ENCODE measurements at places on chromosomes 13 and 19.
A peak's percentile ranks its signal among the peaks of the same experiment; 100 is the strongest.

DNA sequence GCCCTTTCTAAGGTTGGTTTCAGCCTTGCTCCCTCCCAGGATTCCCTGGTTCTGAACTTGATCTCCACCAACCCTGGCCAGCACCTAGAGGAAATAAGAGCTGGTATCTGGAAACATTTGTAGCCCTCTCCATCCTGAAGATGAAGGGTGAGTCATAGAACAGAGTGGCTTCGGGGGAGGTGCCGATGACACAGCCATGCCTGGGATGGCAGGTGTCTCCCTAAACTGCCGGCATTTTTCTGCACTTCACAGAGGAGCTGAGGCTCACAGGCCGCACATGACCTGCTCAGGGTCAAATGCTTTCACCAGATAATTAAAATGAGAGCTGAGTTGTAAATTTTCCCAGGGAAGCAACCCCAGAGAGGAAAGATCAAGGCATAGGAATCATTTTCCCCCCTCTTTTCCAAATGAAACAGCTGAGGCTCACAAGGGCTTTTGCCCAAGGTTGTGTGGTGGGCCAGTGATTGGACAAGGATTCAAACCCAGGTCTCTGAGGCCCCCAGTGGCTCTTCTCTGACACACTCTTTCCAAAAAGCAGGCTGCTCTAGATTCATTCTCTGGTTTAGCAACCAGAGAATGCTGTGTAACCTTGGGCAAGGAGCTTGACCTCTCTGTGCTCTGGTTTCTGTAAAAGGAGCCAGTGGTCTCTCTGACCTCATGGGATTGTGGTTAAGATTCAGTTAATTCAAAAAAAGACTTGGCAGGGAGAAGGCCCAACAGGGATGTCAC, 1.2 kb upstream of the SLC25A42 start:
- no peak for DNase-seq

DNA sequence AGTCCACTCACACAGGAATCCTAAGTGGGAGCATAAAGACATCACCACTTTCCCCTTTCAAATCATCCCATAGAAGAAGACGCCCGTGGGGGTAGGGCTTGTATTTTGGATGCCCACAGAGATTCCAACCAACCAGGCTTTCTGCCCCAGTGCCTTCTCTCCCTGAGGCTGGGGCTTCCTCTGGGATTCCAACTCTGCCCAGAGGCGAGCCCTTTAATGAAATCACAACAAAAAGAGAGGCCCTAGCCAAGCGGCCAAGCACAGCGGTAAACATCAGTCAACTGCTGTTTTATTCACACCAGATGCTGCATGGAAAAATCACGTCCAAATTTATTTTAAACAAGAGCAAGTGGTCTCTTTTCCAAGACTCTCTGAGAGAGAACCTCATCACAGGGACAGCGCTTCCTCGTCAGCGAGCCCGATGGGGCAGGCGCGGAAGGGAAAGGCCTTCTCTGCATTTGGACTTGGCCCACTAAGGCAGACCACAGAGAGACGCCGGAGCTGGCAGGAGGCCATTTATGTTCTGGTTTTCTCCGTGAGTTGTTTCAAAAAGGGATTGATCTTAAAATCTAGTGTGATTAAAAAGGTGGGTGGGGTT, 31.5 kb downstream of the ADPRHL1 start:
- no peak for DNase-seq

DNA sequence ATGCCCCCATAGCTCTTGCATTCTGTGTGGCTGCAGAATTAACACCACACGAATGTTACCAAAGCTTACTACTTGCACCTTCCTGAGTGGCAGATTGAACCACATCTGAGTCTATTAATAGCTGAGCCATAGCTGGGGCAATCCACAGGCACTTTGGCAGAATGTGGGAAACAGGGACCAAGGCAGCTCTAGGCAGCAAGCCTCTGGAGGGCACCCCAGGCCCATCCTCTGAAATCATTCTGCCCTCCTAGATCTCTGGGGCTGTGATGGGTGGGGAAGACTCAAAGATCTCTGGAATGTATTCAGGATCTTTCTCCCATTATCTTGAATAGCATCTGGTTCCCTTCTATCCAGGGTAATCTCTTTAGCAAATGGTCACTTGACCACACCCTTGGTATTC, 139.3 kb downstream of the TNFRSF19 start:
- no peak for DNase-seq

DNA sequence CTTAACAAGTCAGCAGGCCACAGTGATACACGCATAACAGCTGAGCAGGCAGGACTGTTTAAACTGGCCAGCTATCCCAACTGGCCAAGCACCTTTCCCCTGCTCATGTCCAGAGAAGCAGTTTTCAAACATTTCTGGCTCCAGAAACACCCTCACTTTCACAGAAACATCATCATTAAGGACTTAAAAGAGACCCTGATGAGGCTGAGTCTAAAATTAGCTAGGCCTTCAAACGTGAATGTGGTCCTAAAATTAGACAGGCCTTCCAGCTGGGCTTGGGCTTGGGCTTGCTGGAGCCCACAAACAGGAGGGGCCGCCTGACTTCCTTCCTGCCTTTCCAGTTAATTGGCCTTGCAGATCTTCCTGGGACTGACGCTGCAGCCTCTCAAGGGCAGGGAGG, 334.2 kb downstream of the DNAJC15 start:
- no peak for DNase-seq

- DNase-seq, result no peak
These were observed 34.0 kb downstream of the ARHGEF18 start for GRCh38 chr19:7382694-7383093.

GRCh38 chr19:47002853-47003610, 16.6 kb upstream of the NPAS1 start:
- DNase-seq, result no peak

DNA sequence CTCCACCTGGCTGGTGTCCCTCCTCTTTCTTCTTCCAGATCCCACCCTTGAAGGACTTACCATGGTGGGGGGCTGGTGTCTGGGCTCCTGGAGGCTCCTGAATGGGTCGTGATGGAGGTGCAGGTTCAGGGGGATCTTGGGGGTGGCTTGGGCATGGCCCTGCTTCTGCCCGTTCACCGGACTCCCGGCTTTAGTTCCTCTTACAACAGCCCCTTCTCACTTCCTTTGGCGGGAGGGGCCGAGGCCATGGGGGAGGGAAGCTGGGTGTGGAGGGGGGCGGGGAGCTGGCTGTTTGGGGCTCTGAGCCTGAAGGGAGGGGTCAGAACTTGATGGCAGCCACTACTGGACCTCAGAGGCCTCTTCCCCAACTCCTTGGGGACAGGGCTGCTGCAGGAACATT, at the start of gene MYO1F:
MYO1F (minus strand) TSS at position 196 of the 400 bp plus-strand sequence; CDS start at position 63, 133 bp downstream.
- no peak for DNase-seq

- no peak for DNase-seq
These were observed 84.7 kb upstream of the GPR183 start for GRCh38 chr13:99391781-99392469.

DNA sequence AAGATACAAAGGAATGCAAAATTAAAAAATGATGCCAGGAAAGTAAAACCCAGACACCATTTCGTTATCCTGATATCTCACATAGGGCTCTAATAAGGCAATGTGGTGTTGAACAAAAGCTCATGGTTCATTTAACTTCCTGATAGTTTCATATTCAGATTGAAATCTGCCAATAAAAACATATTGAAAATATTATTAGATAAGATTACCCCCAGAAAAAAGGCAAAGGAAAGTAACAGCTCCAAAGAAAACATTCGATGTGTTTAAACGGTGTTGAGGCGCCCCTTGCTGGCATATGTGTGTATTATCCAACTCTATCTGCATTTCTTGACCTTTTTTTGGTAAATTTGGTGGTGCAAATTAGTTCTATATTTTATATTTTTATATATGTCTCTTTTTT, 75.9 kb downstream of the ESD start:
- no peak for DNase-seq

GRCh38 chr19:50838239-50838638, 4.9 kb upstream of the KLK15 start:
- no peak for DNase-seq

DNA sequence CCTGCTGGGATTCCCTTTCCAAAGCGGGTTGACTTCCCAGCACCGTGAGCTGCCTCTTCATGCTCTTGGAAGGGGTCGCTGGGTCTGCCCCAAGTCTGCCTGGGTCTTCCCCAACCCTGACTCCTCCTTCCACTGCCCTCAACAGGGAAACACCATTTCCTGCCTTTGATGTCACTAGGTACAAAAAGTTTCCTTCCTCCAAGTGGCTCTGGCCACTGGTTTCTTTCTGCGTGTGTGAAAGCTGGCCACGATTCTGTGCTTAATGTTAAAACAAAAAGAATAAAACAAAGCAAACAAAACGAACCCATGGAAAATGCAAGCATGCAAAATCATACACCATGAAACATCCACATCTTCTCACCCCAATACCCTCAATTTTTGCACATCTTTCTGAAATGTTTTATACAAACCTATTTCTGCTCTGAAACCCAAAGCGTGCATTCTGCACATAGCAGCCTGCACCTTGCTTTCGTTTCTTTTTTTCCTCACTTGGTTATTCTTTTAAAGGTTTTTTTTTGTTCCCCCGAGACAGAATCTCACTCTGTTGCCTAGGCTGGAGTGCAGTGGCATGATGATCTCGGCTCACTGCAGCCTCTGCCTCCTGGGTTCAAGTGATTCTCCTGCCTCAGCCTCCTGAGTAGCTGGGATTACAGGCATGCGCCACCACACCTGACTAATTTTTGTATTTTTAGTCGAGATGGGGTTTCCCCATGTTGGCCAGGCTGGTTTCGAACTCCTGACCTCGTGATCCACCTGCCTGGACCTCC, 12.5 kb upstream of the TNFSF9 start:
- DNase-seq, result no peak

GRCh38 chr13:88926890-88927502, 1255.8 kb downstream of the SLITRK5 start:
- no peak for DNase-seq

DNA sequence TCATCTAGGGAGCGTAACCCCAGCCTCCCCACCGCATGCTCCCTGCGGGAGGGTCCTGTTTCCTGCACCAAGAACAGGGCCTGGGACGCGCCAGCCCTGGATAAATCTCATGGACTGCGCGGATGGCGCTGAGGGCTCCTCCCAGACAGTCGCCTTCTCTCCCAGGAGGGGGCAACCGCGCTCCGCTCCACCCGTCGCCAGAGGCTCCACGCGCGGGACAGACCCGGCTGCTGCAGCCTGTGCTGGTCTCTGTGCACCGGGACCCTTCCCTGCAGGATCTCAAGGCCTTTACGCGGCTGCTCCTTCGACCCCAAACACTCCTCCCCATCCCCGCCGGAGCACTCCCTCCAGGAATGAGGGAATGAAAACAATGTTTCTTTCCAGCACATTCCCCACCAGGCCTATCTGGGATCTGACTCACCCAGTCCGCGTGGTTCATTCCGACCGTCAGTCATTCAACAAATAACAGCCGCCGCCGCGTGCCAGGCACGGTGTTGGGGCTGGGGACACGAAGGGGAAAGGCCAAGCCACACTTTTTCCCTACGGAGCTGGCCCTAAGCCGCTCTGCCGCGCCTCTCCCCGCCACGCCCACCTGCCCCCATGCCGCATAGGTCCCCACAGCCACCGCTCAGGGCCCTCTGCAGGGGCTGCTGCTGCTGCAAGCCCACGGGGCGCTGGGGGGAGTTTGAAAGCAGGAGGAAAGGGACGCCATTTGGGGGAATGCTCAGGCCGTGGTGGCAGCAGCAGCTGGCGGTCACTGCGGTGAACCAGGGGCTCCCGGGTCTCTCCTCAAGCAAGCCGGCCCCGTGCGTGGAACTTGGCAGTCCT, 6.0 kb downstream of the PNMA8B start:
- DNase-seq, result no peak

DNA sequence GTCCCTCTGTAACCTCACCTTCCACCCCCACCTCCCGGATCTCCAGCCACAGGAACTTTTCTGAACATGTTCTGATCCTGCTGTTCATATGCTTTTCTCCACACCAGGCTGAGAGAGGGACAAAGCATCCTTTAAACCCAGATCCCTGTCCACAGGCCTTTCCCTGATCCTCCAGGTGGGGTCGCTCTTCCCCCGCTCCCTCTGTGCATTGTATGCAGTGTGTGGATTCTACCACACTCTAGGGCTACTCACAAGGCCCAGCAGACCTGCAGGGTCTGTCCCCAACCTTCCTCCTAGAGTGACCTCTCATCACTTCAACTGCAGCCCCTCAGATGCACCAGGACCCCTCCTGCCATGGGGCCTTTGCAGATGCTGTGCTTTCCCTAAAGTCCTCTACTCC, 1200.6 kb downstream of the UQCRFS1 start:
- DNase-seq, result no peak

DNA sequence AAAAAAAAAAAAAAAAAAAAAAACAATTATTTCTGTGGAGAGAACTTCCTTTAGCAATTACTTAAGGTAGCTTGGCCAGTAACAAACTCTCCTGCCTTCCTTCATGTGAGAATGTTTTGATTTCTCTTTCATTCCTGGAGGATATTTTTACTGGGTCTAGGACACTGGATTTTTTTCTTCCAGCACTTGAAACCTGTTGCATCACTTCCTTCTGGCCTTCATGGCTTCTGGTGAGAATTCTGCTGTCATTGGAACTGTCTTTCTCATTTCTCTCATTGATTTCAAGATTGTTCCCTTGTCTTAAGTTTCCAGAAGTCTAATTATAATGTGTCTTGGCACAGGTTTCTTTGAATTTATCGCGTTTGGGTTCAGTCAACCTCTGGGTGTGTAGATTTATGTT, 19.3 kb upstream of the RAB20 start:
- DNase-seq, result no peak

- DNase-seq, result peak; percentile 30
These were observed 766 bp downstream of the CEBPG start for GRCh38 chr19:33374236-33374714.

- no peak for DNase-seq
These were observed 594 bp downstream of the ZNF146 start for GRCh38 chr19:36215276-36216123.

DNA sequence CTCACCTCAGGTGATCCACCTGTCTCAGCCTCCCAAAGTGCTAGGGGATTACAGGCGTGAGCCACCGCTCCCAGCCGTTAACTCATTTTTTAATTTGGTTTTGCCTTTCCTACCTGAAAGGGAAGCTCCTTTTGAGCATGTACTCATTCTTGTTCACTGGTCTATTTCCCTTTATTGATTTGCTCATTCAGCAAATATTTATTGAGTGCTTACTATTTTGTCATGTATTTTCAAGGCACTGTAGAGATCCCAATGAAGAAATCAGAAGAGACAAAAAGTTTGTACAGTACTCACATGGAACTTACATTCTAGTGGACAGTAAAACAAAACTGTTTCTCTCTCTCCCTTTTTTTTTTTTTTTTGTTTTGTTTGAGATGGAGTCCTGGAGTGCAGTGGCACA, 13.8 kb downstream of the SPACA6 start:
- DNase-seq, result no peak

GRCh38 chr19:38657633-38658222, 10.3 kb downstream of the ACTN4 start:
- no peak for DNase-seq

GRCh38 chr13:91181892-91182291, 165.6 kb upstream of the MIR17HG start:
- no peak for DNase-seq

DNA sequence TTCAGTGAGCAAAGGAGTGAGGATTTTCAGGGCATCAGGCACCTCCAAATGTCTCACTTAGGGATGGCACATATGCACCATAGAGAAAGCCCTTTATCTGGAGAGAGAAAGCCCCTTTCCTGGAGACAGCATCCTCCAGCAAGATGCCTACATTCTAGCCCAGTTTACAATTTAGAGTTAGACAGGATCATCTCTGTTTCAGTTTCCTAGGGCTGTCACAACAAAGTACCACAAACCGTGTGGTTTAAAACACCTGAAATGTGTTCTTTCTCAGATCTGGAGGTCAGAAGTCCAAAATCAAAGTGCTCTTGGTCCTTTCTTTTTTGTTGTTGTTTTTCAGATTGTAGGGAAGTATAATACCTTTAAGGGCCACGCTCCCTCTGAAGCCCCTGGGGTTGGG, 61.8 kb downstream of the MBNL2 start:
- DNase-seq, result no peak

Measured in NCI-H2171 (cell line).